ENCODE measurements at places on chromosomes 2 and 18.

DNA sequence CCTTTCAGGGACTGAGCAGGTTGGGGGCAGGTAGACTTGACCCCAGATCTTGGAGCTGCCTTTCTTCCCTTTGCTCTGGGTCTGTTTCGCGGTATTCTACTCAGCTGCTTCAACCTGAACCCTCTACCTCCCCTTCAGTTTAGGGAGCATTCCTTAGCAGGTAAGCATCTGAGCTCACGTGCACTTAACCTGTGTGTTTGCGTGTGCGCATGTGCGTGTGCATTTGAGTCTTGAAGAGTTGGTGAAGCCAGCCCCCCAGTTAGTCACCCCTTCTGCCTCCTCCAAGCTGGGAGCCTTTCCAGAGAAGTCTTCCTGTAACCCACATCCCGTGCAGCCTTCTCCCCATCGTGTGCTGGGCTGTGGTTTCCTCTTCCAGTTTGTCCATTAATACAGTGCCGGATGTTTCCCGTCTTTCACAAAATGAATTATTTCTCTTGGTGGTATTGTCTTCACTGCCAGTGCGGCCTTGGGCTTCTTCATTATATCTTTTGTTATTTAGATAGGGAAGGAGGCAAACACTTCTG, 33.2 kb downstream of the B3GNT2 start:
- no peak for DNase-seq

DNA sequence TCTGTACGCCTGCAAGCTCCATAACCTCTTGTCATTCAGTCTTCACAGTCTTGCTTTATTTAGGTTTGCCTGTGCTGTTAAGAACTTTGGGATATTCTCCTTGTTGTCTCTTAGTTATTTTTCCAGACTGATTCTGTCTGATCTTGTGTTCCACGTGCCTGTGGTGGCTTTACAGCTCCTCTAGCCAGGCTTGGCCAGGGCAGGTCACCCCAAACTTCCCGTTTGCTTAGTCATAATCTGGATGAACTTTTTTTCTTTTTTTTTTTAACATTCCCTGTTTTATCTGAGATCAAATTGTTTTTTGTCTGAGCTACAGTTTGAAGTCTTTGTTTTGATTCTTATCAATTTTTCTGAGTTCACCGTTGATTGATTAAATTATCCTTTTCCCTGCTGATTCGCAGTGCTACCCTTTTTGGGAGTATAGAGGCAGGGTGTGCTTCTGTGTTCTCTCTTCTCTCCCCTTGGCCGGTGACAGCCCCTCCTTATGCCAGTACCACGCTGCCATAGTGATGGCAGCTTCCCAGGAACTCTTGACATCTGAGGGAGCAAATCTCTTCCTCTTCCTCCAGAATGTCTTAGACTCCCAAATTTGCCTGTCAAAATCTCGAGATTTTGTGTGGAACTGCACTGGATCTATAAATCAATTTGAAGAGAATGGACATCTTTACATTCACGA, 2.5 kb downstream of the SP100 start:
- no peak for DNase-seq

DNA sequence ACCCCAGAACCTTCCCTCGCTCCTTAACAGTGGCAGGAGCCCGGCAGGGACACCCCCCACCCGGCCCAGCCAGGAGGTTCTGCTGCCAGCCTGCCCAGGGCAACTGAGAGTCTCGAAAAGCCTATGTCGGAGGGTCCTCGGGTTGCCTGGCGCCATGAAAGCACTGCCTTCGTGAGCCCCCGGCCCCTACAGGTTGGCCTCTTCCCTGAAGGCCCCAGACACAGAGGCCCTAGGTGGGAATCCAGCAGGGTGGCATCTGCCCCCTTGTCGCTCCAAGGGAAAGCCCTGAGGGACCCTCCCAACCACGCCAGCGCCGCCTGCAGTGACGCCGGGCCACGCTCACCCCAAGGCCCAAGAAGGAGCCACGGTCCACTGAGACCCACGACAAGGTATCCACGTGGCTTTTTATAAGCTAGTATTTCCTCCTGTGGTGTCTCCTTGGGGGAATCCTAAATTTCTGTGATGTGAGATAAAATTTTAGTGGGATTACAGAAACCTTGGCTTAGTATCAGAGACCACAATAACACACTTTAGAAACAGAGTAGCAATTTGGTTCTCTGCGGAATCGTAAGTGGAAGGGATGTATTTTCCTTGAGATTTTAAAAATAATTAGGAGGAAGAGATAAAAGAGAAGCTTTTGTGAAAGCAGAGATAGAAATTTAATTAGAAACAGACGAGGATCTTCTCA, 138.9 kb downstream of the HDAC4 start:
- no peak for DNase-seq

- no peak for DNase-seq
These were observed 3.0 kb upstream of the INPP1 start for GRCh38 chr2:190340369-190340768.

- no peak for DNase-seq
These were observed 301.6 kb upstream of the GULP1 start for GRCh38 chr2:187989925-187990623.

DNA sequence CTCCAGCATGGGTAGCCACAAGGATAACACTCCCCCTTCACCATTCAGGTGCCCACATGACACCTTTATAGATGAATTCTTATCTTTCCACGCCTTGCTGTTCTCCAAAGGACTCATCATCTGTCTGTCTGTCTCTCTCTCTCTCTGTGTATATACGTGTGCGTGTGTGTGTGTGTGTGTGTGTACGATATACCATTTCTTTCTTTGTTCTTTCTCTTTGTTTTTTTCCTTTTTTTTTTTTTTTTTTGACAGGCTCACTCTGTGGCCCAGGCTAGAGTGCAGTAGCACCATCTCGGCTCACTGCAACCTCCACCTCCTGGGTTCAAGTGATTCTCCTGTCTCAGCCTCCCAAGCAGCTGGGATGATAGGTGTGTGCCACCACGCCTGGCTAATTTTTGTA, 98.2 kb downstream of the DLGAP1 start:
- no peak for DNase-seq

DNA sequence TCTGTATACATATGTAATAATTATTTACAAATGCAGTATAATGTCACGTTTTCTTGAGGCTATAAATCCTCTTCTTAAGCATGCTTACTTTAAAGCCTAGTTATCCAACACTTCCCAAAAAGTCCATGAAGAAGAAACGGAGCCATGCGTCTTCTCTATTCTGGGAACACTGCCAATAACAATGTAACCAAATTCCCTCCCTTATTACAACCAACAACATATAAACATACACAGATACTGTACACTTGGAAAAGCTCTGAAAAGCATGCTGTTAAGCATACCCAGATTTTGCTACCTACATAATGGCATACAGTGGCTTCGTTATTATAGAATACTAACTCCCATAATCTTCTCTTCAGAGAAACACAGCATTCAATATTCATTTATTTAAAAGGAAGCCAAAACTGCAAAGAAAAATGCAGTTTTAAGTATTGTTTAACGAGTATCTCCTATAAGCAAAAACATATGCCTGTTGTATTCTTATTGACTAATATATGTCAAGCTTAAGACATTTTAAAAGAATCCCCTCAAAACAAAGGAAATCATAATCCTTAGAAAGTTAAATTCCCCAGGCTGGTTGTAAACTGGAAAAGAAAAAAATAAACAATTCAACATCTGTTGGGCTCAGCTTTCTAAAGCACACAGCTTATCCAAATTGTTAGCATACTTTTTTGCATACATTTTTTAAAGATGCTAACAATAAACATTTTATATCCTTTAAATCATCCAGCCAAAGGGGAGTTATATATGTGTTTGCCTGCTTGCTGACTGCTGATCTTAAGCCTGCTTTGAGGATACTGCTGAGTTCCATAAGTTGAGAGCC, 83.4 kb downstream of the SLC25A12 start:
- DNase-seq: no peak
